NCI-H1930 (cell line): ENCODE measurements at places on chromosomes 2 and 18.

- DNase-seq = no peak
Observed at GRCh38 chr2:20702563-20702962, 35.6 kb downstream of the GDF7 start.

DNA sequence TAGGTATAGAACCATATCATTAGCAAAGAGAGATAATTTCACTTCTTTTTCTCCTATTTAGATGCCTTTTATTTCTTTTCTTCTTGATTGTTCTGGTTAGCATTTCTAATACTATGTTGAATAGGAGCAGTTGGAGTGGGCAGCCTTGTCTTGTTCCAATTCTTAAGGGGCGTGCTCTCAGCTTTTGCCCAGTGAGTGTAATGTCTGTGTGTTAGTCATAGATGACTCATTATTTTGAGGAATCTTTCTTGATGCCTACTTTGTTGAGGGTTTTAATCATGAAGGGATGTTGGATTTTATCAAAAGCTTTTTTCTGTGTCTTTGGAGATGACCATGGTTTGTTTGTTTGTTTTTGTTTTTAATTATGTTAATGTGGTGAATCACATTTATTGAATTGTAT is 1453.1 kb upstream of the SLC39A10 start:
- DNase-seq = no peak

DNA sequence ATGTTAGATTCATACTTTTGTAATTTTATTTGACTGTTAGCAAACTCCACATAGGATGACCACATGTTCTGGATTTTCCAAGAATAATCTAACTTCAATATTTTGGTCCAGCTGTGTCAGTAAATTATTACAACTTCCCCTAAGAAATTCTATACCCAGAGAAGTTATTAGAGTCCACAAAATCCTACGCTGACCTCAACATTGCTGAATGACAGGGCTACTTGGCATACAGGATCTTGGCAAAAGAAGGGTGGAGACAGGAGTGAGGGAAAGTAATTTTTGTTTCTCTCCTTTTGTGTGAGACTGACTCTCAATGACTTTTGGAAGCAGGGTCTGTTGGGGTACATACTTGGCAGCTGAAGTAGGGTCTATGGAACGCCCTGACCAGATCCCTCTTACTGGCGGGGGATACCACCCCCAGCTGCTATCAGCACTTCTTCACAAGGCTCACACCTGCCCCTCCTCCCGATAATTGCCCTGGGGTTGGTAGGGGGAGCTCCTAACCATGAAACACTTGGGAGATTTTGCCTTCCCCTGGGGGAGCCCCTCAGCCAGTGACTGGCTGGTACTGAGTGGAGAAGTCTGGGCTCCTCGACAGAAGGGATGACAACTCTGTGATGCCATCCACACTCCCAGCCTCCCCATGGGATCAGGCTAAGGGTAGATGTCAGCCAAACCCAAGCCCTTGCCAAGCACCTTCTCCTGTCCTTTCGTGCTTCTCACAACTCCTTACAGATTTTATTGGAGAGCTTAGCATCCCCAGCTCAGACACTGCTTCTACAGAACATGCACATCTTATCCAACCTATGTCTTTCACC is 110.6 kb upstream of the FHL2 start:
- no peak for DNase-seq

DNA sequence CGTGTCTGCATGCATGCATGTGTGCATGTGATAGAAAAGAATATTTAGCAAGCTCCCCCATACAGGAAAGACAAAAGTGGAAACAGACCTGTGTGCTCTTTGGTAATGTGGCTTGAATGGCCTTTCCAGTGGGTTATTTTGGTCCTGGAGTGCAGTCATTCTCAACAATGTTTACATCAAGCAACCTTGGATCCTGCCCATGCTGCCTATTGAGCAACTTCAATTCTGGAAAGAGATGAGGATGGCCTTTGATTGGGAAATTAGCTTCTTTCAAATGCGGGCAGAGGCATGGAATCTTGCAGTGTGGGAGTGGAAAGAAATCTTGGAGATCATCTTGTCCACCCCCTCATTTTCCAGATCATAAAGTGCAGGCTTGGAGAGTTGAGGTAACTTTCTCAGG is 87.2 kb upstream of the SMAD2 start:
- DNase-seq = no peak

DNA sequence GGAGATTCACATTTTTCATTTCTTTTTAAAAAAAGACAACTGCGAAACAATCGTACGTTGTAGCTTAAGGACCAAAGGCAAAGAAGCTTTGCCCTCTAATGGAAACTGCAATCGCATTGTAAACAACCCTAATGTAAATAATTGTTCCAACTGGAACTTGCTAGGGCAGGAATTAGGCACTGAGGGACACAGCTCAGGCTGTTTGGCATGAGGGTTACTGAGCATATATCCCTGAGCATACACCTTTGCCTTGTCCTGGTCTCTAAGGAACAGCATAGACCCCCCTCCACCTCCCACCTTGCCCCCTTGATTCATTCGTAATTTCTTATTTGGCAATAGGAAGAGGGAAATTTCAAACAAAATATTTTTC is 396.4 kb downstream of the LNPK start:
- peak; percentile 10 for DNase-seq

GRCh38 chr2:144512470-144512869 is 7.4 kb downstream of the ZEB2 start:
- no peak for DNase-seq

- no peak for DNase-seq
Observed at GRCh38 chr2:133377599-133377998, 190.7 kb downstream of the NCKAP5 start.

DNA sequence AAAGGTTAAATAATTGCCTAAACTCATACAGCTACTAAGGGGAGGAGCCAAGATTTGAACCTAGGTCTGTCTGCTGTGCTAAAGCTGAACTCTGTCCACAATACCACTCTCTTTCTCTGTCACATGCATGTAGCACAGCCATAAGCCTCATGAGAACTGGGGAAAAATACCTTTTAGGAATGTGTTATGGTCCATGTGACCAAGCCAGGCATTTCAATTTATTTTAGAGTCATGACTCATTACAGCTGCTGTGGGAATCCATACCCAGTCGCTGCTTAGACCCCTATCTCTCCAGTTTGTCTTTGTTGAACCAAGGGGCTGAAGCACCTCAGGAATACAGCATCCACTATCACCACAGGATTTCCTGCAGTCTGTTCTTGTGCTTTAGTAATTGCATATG is 200.0 kb upstream of the SIX3 start:
- DNase-seq = no peak

DNA sequence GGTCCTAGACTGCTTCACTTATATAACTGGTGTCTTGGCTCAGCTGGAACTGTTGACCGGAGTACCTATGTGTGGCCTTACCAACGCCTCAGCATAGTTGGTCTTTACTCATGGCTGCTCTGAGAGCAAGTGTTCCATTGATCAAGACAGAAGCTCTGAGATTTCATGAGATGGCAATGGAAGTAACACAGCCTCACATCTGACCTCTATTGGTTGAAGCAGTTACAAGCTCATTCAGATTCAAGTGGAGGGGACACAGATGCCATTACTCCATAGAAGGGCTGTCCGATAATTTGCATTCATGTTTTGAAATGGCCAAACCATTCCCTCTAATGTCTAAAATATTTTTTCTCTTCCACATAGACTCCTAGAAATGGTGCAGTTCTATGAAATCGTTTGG is 46.4 kb upstream of the STK39 start:
- no peak for DNase-seq

- DNase-seq = no peak
Observed at GRCh38 chr2:184203661-184204060, 394.7 kb upstream of the ZNF804A start.

DNA sequence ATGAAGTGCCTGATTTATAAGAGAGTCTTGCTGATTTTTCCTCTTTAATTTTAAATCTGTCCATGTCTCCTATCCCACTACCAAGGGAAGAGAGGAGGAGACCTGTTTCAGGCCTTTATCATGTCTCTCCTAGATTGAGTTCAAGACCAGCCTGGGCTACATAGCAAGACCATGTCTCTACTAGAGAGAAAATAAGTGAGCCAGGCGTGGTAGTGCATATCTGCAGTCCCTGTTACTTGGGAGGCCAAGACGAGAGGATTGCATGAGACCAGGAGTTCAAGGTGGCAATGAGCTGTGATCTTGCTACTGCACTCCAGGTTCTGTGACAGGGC is 20.0 kb downstream of the EML4 start:
- no peak for DNase-seq

DNA sequence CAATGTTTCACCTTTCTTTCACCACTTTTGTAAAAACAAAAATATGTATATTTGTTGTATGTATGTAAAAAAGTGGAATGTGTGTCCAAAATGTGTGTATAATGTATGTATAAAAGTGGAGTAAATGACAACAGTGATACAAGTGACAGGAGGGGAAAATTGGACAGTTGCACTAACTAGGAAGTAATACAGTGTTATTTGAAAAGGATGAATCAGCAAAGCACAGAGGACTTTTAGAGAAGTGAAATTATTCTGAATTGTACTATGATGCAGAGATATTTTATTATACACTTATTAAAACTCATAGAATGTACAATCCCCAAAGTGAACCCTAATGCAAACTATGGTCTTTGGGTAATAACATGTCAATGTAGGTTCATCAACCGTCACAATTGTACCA is 331.3 kb upstream of the CNTNAP5 start:
- no peak for DNase-seq

DNA sequence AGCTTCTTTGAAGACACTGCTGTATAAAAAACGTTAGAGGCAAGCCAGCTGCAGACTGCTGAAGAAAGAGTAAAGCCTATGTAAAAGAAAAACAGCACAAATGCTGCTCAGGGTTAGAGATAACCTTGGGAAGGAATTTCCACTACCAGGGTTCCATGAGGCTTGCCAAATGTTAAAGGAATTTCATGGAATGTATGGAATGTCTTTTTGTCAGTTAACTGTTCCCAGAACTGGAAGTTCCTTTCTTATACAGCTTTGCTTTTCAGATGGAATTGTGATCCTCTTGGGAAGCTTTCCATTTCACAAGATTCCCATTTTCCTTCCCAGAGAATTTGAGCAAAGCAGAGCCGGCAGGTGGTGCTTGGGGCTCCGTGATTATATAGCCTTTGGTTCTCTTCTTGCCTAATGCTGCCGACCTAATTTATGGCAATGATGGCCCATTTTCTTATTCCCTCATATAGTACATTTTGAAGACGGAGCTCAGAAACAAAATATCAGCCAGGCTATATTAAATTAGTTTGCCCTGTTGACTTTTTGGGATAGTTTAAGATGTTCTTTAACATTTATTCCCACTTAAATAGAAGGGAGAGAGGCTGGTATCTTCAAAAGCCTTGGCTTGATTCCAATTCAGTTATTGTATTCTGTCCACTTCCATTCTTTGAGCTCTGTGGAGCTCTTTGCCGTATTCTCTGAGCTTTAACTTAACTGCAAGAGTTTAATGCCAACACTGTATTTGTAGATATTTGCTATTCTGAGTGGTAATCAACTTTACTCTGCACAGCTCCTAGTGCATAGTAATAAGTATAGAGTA is 162.3 kb downstream of the PHLPP1 start:
- DNase-seq = no peak

DNA sequence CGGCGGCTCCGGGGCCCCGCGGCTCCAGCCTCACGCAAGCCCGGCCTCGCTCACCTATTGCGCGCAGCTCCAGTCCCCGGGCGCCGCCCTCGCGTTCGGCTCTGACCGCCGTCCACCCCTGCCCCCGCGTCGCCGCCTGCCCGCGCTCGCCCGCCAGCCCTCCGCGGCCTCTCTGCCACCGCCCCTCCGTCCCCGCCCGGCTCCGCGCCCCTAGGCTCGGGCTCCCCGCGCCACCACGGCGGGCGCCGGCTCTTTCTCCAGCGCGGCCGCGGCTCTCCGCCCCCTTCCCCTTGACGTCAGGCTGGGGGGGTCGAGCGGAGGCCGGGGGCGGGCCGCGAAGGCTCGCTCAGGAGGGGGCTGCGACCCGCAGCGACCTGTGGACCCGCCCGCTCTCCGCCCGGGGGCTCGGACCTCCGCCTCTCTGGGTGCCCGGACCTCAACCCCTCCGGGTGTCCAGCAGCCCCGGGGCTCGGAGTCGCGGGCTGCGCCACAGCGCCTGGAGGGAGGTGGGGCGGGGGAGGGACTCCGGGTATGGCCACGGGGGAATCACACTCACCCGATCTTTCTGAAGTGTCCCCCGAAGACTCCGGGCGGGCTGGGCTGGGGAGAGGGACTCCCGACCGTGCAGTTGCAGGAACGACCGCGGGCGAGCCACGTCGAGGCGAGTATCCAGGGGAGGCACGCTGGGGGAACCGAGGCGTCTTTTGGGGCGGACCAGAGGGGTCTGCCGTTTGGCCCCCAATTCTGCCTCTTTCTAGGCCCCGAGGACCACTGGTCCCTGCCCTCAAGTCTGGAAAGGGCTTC is at the start of gene SEMA4C:
Gene SEMA4C, minus strand, starts transcription at position 259 of the 804 bp plus-strand sequence. CDS start 2,194 bp downstream, outside the sequence.
- DNase-seq = peak; percentile 24

DNA sequence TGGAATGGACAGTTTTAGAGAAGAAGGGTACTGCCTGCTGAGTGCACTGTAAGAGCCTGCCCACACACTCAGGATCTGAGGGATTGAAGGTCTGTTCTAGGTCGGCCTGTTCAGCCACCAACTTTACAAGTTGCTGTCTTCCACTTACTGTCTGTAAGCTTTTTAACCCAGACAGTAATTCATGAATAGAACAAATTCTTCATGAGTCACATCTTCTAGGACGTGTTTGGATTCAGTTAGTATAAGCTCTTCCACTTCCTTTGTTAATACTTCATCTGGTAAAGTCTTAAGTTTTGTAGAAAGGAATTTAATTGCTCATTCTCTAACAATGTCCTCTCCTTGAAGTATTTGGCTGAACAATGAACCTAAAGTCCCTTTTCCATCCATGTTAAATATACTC is 74.6 kb downstream of the PDE11A start:
- DNase-seq = no peak

- DNase-seq = no peak
Observed at GRCh38 chr18:64258111-64258650, 109.3 kb upstream of the LINC00305 start.

GRCh38 chr2:171319164-171319810 is 114.5 kb downstream of the METTL8 start:
- DNase-seq = no peak

DNA sequence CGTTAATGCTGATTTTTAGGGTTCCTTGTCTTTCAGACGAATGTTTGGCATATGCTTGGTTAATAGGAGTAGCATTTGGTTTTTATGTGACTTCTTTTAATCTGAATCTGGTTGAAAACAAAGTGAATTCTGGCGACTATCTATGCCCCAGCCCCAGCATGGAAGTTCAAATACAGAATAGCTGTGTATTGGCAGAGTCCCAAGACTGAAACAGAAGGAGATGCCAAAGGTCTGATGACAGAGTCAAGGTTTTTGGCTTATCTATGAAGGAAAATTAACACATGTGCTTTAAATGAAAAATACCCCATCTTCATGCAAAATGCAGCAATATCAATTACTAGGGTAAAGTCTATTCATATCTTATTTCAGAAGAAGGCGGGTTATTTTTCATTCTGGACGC is 734.8 kb upstream of the NXPH2 start:
- DNase-seq = no peak

DNA sequence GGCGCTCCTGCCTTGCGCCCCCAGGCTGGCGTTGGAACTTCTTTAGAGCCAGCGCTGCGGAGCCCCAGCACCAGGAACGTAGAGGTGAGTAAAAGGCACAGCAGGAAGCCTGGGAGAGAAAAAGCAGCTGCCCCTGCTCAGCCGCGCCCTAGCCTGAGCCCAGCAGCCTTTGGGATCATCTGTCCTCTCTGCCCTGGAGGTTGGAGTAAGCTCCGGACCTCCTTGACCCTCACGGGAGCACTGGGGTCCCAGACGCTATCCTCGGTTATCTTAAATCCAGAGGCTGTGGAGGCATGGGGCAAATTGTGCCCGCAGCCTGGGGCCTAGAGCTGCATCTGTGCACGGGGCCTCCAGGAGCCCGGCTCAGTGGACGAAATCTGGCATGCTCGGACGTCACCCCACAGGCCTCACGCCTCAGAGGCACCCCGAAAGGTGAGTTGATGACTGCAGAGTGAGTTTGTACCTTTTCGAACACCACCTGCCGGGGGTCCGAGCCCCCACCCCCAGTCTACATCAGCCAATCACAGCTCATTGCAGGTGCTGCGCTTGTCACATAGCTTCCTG is 1.6 kb upstream of the SLC66A2 start:
- no peak for DNase-seq
